Lung (tissue), 17 donors: ENCODE measurements at places on chromosomes 3 and 15.

DNA sequence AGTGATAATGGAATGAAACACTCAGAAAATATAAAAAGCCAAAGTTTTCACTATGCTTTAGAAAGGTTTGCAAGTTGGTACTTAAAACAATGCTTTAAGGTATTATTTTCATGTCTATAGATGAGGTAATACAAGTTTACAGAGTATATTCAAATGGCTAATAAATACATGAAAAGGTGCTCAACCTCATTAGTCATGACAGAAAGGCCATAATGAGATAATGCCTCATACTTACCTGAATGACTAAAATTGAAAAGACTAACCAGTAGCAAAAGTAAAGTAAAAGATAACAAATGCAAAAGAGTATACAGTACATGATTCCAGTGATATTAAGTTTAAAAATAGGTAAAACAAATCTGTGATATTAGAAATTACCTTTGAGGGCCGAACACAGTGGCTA lies 163.8 kb downstream of the SUCLG2 start:
- DNase-seq: no peak

- peak; percentile 84 for DNase-seq
Observed at GRCh38 chr15:45637552-45638033, 2.8 kb downstream of the SQOR start.

DNA sequence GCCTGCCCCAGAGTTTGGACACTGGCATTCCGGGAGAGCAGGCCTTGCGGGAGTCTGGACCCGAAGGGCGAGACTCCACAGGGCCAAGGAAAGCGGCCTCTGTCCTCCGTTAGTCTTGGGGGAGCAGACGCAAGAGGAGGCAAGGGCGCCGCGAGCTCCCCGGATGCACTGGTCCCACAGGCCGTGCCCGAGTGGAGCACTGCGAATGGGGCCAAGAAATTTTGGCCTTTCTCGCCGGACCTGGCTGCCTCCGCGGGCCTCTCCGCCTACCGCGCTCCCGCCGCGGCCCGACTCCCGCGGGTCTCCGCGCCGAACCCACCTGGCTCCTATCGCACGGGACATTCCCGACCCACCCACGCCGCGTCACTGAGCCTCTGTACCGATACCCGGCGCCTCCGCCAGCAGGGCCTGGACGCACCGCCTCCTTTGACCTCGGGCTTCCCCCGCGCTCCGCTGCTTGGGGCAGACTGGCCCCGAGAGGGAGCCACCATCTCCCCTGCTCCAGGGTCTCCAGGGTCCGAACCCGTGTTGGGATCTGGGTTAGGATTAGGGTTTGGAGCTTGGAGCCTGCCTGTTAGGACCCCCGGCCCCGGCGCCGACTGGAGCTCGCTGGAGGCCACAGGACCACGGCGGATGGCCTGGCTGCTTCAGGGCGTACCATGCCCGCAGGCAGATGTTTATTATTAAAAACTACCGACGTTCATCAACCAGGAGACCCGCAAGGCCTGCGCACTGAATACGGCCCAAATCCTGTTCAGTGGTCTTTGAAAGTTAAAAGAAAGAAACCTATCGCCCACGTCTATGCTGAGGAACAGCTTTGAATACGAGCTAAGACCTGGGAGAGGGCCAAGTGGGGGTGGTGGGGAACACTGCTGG lies 11.7 kb downstream of the SHOX2 start:
- DNase-seq: no peak

- DNase-seq: peak; percentile 55
Observed at GRCh38 chr15:62848632-62849050, 193.9 kb upstream of the TPM1 start.

DNA sequence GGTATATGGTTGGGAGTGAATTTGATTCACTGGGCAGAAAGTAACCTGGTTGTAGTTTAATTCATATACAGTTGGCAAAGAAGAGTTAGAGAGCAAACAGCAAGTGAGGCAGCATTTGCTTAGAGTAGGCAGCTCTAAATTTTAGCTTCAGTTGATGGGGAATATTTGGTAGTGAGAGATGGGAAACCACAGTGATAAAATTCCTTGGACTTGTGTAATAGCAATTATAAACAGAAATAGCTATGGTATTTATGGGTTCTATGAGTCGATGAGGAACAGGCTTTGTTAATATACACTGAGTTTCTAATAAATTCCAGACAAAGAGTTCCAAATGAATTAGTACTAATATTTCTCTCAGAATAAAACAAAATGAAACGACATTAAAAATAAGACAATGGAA lies 894.0 kb downstream of the ROBO2 start:
- DNase-seq: no peak

GRCh38 chr3:14826069-14826468 lies 7.3 kb downstream of the FGD5 start:
- DNase-seq: no peak

DNA sequence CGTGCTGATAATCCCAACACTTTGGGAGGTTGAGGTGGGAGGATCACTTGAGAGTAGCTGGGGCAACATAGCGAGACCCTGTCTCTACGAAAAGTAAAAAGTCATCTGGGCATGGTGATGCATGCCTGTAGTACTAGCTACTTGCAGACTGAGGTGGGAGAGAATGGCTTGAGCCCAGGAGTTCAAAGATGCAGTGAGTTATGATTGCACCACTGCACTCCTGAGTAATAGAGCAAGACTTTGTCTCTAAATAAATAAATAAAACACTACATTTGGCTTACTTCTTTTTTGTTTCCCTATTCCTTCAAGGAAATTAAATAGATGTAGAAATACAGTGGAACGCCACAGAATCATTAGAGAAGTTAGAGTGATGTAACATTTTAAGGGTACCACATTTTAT lies 20.1 kb upstream of the LDHAL6B start:
- no peak for DNase-seq

DNA sequence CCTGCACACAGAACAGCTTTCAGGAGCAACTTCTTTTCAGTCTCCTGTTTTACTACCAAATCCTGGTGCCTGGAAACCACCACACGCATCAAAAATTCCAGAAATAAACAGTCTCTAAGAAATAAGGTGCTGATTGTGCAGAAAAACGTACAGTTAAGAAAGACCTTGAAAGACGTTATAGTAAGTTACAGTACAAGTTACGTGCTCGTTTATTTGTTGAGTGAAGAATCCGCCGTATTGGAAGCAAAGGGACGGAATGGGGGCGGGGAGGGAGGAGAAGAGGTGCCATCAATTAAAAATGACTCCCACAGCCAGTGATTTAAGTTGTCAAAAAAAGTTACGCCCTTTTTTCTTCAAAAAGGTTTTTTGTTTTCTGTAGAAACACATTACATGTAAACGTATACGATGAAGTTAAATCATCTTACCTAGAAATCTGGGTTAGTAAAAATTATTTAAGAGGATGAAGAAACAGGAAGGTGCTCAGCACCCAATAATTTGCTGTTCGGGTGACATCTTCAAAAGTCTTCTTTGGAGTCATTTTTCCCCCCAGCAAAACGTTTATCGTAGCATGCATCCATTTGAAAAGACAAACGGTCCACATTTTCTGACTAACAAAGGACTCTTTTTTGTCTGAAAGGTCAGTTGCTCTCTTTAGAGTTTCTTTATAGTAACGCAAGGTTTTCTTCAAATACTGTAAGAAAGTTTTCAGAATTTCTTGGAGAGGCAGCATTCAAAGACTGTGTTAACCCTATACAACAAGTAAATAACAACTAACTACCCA lies 782 bp upstream of the UACA start:
- DNase-seq: peak; percentile 46

DNA sequence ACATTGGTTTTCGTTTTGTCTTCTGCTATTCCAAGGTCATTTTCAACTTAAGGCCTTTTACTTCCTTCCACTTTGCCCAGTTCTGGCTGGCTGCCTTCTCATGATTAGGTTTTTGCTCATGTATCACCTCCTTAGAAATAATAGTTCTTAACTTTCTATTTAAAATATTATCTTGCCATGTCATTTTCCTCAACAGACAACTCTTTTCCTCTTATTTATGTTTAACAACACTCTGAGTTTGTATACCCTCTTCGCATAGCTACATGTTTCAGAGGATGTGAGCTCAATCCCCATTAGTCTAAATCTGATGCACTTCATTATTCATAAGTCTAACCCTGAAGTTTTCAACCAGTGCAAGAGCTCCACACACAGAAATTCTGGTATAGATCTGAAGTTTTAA lies 299.1 kb downstream of the BCHE start:
- peak; percentile 63 for DNase-seq

DNA sequence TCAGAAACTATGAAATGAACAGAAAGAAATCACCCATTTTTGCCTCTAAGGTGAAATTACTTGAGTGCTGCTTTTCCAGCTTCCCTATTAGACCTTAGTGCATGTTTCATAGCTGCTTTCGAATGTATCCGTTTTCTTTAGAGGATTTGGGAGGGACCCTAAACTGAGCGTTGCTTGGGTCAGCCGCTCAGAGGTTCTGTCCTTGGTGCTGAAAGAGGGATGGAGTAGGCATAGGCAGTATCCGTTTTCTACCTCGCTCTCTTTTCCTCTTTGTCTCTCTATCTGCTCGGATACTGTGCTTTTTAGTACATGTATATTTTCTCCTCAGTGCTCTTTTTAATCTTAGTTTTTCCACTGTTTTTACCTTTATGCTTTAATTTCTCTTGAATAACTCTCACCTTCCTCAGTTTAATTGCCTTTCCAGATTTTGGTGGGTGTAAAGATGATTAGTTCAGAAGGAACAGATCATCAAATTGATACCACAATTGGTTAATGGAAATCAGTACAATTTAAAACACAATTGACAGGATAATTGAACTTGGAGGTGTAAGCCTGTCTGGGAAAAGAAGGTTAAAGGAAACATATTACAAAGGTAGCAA lies at the start of gene DRD3:
Gene DRD3, minus strand, starts transcription at position 283 of the 599 bp plus-strand sequence. CDS start 7,060 bp downstream, outside the sequence.
- peak; percentile 69 for DNase-seq

- DNase-seq: no peak
Observed at GRCh38 chr3:157914882-157915281, 191.3 kb downstream of the SHOX2 start.

DNA sequence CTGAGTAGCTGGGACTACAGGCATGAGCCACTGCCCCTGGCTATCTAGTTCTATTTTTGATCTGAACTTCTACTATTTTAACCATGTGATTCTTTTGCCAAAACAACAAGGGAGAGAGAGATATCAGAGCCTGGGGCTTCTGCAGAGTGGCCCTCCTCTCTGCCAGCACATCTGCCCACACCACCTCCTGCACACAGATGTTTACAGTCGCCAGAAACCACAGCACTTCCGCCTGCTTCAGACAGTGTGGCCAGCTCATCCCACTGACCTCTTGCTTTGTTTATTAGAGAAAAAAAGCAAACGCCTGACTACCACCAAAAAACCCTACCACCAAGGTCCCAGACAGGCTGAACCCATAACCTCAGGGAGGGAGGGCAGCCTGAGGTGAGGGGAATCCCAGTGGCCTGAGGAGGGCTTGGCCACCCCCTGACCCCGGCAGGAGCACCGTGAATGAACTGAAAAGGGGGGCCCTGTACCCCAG lies 85.9 kb upstream of the ABHD2 start:
- DNase-seq: no peak

DNA sequence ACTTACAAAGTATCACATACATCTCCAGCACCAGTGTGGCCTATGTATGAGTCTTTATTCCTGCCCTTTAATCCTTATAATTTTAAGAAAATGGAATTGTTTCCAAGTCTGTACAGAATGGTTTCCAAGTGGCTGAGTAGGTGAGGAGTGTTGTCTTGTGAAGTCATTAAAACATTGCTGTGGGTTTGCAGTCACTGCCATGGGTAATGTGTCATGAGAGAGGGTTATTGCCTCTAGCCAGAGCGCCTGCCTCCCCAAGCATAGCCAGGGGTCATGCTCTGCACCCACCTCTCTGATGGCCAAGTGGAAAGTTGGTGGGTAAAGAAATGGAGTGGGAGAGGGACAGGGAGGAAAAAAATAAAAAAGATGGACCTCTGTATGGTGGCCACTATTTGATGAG lies 25.3 kb downstream of the TRAK1 start:
- DNase-seq: no peak

DNA sequence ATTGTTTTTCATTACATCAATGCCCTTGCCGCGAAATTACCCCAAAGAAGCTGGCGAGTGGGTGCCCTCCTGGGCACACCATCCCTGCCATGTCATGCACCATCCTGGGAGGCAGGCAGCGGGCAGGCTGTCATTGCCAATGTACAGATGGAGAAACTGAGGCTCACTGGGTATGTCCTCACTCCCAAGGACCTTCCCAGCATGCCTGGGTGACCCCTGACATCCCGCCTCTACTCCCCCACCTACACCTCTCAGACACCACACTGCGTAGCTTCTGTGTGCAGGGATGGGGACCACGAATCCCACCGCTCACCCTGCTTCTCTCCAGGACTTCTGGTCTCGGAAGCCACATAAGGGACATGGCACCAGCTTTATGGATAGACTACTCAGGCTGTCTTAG lies 41.0 kb upstream of the SLC41A3 start:
- no peak for DNase-seq

GRCh38 chr3:193546129-193546528 lies 8.6 kb downstream of the ATP13A4 start:
- no peak for DNase-seq
